NCI-H2081 treated with DMSO at 0.1 percent for 48 hours (cell line): ENCODE measurements at places on chromosomes 2 and 18.

DNA sequence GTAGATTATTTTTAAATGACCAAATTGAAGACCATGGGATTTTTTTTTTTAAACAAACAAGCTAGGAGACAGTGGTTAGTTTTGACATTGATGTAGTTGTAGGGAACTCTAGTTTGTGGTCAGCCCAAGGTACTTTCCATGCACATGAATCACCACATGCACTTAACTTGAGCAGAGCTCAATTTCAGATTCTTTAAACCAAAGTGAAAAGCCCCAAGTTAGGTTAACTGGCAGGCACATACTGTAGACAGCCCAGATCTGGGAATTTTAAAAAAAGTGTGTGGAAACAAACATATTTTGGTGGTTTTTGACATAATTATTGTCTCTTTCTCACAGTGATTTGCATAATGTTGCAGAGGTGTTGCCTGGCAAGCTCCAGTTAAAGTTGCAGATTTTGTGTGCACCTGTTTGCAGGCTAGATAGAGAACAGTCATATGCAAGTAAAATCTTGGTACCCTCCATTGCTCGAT is 88.4 kb downstream of the BCL2L11 start:
- no peak for DNase-seq

- DNase-seq = no peak
Observed at GRCh38 chr2:17877811-17878280, 621 bp upstream of the KCNS3 start.

GRCh38 chr2:145157036-145157675 is 637.2 kb upstream of the ZEB2 start:
- DNase-seq = no peak

DNA sequence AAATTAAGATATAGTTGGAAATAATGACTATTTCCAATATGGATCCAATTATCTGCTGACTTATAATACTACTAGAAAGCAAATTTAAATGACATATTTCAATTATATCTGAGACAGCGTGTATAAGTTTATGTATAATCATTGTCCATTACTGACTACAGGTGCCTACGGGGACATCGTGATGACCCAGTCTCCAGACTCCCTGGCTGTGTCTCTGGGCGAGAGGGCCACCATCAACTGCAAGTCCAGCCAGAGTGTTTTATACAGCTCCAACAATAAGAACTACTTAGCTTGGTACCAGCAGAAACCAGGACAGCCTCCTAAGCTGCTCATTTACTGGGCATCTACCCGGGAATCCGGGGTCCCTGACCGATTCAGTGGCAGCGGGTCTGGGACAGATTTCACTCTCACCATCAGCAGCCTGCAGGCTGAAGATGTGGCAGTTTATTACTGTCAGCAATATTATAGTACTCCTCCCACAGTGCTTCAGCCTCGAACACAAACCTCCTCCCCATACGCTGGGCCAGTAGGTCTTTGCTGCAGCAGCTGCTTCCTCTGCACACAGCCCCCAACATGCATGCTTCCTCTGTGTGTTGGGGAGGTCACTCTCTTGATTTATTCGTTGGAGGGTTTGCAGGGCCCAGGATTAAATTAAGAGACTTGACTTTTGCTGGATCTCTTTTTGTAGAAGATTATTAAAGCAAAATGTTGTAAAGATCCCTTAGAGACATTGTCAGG is 194.4 kb downstream of the RPIA start:
- DNase-seq = no peak

DNA sequence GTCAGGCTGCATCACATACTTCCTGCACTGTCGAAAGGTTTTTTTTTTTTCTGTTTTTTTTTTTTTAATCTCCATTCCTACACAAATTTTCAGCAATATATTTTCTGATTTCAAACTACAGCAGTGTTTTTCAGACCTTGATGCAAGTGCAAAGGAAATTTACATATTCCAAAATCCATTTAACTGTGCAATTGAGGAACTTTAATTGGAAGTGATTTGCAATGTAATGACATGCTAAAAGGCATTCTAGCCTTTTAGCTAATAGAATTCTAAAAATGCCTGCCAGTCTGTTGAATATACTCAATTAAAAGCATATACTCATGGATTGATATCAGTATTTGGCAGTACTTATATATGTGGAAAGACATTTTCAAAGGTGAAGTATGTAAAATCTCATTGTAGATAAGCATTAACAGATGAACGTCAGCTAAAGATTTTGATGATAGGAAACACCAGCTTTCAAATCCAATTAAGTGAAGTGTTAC is 210.5 kb downstream of the OTX1 start:
- DNase-seq = no peak

DNA sequence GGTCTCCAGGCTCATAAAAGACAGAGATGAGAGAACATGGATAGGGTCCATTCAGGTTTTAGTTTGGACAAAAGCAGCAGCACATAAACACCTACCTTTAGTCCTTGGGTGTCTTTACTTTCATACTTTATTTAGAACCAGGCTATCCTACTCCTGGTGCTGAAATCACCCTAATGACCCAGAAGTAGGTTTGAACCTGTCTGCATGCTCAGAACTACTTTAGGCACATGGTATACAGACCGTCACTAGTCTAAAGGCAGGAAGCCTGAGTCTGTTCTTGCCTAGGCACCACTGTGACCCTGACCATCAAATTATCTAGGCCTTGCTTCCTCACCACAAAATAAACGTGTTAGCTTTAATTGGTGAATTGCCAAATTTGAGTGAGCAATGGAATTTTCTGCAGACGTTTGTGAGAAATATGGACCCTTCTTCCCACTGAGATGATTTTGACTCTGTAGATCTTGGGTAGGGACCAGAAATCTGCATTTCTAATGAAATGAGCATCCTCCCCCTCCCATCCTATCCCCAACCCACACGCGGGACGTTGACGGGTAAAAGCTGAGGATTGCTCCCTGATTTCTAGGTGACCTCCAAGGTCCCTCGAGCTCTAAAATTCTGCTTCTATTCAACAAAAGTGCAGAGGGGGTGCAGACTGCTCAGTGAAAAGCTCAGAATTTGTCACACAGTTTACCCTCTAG is 75.1 kb downstream of the PLEKHM3 start:
- no peak for DNase-seq

- no peak for DNase-seq
Observed at GRCh38 chr2:241443486-241444223, 64.7 kb downstream of the STK25 start.

- no peak for DNase-seq
Observed at GRCh38 chr2:234487356-234487755, 9.5 kb downstream of the ARL4C start.

DNA sequence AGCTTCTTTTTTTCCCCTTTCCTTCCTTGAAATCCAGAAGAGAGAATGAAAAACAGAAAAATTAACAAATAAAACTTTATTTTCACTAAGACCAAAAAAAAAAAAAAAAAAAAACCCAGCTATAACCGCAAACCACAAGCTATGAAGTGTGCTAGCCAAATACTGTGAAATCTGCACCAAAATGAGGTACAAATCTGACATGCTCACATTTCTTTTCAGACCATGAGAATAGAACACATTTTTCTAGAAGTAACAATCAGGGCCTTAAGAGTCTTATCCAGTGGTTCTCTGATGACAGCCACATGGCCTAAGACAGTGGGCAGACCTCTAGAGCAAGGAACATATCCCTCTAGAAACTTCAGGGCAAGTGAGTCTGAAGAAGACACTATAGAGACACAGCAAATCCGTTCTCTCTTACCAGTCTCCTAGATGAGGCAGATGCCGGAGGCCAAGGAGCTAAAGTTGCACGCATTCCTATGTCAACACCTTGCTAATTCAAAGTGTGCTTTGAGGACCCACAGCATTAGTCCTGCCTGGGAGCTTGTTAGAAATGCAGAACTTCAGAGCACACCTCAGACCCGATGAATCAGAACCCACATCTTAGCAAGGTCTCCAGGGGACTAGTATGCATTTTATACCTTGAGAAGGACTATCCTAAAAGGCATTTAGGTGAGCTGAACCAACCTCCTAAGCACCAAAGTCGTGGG is 317.1 kb downstream of the MYCN start:
- no peak for DNase-seq

- DNase-seq = no peak
Observed at GRCh38 chr2:120902592-120902991, 166.9 kb downstream of the GLI2 start.

GRCh38 chr2:220847589-220847988 is 724.5 kb downstream of the EPHA4 start:
- no peak for DNase-seq

DNA sequence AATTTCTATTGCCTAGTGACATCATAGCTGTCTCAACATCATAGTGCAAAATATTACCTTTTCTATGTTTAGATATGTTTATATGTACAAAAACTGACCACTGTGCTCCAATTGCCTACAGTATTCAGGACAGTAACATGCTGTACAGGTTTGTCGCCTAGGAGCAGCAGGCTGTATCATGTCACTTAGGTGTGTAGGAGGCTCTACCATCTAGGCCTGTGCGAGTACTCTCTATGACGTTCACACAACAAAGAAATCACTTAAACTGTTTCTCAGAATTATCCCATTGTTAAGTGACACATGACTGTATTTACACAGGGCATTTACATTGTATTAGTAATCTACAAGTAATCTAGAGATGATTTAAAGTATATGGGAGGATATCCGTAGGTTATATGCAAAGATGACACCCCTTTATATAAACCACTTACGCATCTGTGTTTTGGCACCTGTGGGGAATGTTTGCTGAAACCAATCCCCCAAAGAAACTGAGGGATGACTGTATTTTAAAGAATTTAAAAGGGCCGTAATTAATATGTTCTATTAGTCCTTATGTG is 24.7 kb downstream of the IL1R2 start:
- DNase-seq = no peak
